Articular chondrocyte of knee joint (primary cell): ENCODE measurements at places on chromosomes 13 and 19. TPM values are rescaled to one million over a fixed set of nuclear protein-coding genes. Genes with fewer than 3 reads are reported as not detected.

The POU2F2 gene
- total RNA-seq, result 0.39 and 0.65 TPM in 2 replicates

The CIRBP gene
- 322 and 371 TPM in 2 replicates for total RNA-seq

The IQCN gene
- 1.3 and 2.1 TPM in 2 replicates for total RNA-seq

The UNC13A gene
- under 0.01 TPM in 2 replicates for total RNA-seq

The RNF225 gene
- 0.13 TPM in 1 of 2 replicates, not detected in the other for total RNA-seq

The KLK2 gene
- total RNA-seq, result not detected in 2 replicates

The SOX1 gene
- total RNA-seq, result not detected in 2 replicates

The NTN5 gene
- total RNA-seq, result 0.22 TPM in 1 of 2 replicates, not detected in the other

The SHISA7 gene
- total RNA-seq, result not detected in 2 replicates

The TM9SF2 gene
- total RNA-seq, result 178 and 183 TPM in 2 replicates

The MARK4 gene
- total RNA-seq, result 12.0 and 14.0 TPM in 2 replicates

The DMAC2 gene
- 28.6 and 29.4 TPM in 2 replicates for total RNA-seq

The CLPTM1 gene
- total RNA-seq, result 35.1 and 37.4 TPM in 2 replicates

The ZNF420 gene
- 9.9 and 10.5 TPM in 2 replicates for total RNA-seq

The GRIK5 gene
- total RNA-seq, result 0.22 and 0.26 TPM in 2 replicates

The PTH2 gene
- total RNA-seq, result not detected in 2 replicates

The MAST3 gene
- 3.8 and 4.3 TPM in 2 replicates for total RNA-seq

The C19orf85 gene
- not detected in 2 replicates for total RNA-seq

The LIN7B gene
- 2.8 and 3.7 TPM in 2 replicates for total RNA-seq

The PTGER1 gene
- 0.86 and 0.91 TPM in 2 replicates for total RNA-seq

The SPRED3 gene
- 2.2 and 2.6 TPM in 2 replicates for total RNA-seq

The IFNL1 gene
- total RNA-seq, result not detected in 2 replicates

The AP2S1 gene
- 147 and 155 TPM in 2 replicates for total RNA-seq

The KRTDAP gene
- total RNA-seq, result not detected in 2 replicates

The GJB2 gene
- total RNA-seq, result under 0.01 and 0.65 TPM in 2 replicates

The ZNF577 gene
- 10.6 and 11.2 TPM in 2 replicates for total RNA-seq

The KLK12 gene
- total RNA-seq, result not detected in 2 replicates
